EH (cell line): ENCODE measurements at places on chromosomes 7 and 10.

DNA sequence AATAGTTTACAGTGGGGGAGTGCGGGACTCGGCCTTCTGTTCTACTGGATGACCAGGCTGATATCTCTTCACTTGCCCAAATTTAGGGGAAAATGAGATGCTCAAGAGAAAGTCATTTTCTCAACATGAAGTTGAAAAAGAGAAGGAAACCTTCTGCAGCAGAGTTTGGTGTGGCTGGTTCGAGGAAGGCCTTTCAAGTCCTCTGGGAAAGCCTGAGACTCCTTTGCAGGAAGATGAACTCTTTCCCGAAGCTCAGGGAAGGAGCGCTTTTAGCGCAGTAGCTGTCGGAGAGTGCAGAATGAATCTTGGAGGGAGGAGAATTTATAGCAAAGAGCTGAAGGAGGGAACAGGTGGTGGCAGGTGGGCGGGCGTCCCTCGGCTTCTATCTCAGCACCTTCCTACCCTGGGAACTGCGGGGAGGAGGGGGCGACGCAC lies at the start of gene ATOH7:
Gene ATOH7 (minus strand): TSS at position 297 of the 435 bp plus-strand sequence. CDS start 436 bp downstream, outside the sequence.
- no peak for DNase-seq

GRCh38 chr7:96330193-96330592 lies 8.3 kb upstream of the SLC25A13 start:
- DNase-seq = no peak

DNA sequence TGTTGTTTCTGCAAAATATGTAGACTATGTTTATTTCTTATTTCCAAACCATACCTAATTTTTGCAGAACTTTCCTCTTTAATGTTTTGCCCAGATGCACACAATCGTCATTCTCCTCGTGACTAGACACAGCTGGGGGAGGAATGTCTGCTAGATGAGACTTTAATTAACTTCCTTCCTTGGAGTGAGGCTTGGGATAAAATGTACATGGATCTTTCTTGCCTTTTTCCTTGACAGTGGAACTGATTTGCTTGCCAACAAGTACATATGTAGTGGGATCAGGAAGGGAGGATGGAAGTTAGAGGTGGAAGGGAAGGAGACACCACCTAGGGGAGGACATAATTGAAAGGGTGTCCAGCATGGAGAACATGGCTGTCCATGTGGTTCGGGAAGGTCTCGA lies 172.5 kb downstream of the VTI1A start:
- no peak for DNase-seq

DNA sequence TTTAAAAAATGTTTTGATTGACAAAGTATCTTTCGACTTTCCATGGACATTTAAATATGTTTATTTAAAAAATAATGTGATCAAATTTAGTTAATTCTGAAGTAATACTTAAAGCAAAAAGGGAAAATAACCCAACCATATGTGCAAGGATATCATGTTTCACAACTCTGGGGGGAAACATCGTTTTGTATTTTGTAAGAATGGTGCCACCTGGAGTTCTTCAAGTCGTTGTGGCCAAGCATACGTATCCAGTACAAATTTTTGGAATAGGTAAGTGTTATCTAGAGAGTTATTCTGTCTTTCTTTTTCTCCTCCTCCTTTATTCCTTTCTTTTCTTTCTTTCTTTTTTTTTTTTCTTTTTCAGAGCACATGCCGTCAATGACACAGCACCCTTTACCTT lies 176.2 kb upstream of the CSTF2T start:
- no peak for DNase-seq
